Anterior cingulate cortex (tissue), 58 donors: ENCODE measurements at places on chromosomes 3 and 15.
A peak's percentile ranks its signal among the peaks of the same experiment; 100 is the strongest.

GRCh38 chr3:159679900-159680299, 308.7 kb upstream of the IL12A start:
- DNase-seq = no peak

DNA sequence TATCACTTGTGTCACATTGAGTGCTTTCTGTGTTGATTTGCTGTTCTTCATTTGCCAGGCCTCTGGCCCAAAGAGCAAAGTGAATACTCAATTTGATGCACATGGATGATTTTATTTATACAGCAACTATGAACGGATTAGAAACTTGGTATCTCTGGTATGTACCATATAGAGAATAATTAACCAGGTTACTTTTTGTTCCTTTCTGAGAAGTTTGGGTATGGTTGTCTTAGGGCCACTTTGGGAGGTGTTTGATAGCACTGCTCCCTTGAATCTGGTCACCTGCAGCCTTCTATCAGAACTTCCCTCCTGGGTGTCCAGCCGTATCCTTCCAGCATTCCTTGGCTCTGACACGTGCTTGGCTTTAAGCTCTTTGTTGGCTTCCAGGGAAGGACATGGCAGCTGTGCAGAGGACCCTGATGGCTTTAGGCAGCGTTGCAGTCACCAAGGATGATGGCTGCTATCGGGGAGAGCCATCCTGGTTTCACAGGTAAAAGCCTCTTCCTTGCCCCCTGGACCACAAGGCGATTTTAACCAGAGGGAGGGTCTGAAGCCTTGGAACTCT, 12.7 kb downstream of the TAGLN3 start:
- no peak for DNase-seq

- DNase-seq = no peak
Measured at GRCh38 chr3:84680700-84681099, 278.1 kb upstream of the CADM2 start.

DNA sequence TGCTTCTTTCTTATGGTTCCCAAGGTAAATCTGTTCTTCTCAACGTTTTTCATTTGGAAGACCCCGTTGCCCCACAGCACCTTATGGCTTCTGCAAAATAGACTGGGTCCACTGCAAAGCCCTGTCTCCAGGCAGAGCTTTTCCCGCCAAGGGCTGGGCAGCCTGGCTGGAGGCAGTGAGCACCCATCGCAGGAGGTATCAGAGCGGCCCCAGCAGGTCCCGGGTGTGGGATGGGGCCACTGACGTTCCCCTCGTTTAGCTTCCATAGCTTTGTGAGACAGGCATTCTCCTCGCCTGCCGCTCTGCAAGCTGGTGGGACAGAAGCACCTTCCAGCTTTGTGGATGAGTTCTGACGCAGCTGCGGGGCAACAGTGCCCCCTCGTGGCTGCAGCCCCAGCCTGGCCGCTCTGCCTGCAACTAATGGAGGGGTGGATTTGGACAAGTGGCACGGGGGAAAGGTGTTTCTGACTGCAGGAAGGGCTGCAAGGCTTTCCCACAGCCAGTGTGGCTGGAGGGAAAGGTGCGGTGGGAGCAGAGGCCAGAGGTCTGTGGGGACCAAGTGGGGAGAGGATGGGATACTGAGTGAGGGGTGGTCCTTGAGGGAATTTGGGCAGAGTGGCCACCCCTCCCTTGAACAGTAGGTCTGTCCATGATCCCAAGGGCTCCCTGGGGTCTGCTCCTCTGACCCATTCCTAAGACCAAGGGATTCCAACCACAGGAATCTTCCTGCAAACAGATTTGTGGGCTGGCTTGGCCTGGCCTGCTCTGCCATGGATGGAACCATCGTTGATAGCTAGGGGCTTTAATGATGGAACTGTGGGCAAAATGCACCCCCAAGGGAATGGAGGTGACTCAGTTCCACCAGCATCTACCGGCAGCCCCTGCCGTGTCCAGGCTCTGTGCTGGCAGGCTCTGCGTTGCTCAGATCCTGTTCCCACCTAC, 99.4 kb downstream of the FBLN2 start:
- DNase-seq = peak; percentile 60

- DNase-seq = no peak
Measured at GRCh38 chr3:48398701-48399386, 26.8 kb downstream of the FBXW12 start.

- no peak for DNase-seq
Measured at GRCh38 chr3:43104660-43105595, 951 bp downstream of the POMGNT2 start.

DNA sequence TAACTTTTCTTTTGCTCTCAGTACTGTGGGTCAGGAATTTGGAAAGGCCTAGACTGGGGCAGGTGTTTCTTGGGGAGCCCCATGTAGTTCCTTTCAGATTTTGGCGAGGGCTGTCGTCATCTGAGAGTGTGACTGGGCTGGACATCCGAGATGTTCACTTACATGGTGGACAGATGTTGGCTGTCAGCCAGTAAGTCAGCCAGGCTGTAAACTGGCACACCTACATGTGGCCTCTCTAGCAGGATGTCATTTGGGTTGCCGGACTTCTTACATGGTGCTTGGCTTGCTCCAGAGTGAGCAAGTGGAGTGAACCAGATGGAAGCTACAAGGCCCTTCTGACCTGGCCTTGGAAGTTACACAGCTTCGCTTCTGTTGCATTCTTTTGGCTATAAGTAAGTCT, 20.7 kb downstream of the TATDN2 start:
- DNase-seq = no peak

- DNase-seq = peak; percentile 18
Measured at GRCh38 chr15:83365370-83365938, 81.0 kb upstream of the BNC1 start.

DNA sequence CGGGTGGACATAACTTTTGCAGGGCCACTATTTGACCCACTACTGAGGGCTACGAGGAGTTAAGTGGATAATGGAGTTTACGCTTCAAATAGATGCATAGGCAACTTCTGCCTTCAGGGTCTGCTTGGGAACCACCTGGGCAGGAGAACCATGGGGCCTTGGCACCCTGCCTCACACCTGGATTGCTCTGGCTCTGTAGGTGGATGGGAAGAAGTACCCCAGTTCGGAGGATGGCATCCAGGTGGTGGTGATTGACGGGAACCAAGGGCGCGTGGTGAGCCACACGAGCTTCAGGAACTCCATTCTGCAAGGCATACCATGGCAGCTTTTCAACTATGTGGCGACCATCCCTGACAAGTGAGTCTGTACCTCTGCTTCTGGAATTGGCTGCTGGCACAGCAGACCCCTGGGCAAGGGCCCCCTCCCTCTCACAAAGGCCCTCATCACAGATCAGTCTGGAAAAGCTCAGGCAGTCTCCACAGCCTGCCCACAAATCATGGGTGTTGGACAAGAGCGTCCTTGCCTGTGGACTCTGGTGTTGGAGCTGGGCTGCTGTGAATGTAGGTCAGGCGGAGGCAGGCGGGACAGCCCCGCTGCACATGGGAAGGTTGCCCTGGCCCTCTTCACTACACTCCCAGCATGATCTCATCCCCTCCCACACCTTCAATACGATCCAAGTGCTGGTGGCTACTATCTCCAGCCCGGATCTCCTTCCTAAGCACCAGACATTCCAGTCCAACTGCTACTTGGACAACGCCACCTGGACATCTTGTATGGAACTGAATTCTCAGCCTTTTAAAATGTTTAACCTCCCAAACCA, 46.7 kb downstream of the MESD start:
- DNase-seq = peak; percentile 28

DNA sequence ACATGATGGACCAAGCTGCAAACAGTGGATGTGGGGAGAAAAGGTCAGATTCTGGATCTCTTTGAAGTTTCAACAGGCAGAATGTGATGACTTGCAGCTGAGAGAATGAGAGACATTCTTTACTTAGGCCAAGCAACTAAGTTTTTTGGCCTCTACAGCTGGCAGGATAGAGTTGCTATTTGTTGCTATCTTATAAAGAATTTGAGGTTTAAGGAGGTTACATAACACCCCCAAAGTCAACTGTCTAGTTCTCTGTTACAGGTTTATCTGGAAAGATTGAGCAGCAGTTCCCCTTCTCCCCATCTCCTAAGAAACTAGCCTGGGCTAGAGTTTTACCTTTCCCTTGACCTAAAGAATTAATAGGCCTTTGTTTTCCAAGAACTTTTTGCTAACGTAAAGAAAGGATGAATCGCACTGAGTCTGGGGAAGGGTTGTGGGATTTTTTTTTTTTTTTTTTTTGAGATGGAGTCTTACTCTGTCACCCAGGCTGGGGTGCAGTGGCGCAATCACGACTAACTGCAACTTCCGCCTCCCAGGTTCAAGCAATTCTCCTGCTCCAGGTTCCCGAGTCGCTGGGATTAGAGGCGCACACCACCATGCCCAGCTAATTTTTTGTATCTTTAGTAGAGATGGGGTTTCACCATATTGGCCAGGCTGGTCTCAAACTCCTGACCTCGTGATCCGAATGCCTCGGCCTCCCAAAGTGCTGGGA, 26.6 kb upstream of the SLMAP start:
- no peak for DNase-seq

GRCh38 chr15:42140383-42141070, 15.9 kb downstream of the PLA2G4F start:
- no peak for DNase-seq
